Activated T-helper 1 cell treated with anti-CD3 and anti-CD28 coated beads, Interleukin-2, amount 50 U/mL, for 16 hours (primary cell): ENCODE measurements at places on chromosomes 11 and 22.

DNA sequence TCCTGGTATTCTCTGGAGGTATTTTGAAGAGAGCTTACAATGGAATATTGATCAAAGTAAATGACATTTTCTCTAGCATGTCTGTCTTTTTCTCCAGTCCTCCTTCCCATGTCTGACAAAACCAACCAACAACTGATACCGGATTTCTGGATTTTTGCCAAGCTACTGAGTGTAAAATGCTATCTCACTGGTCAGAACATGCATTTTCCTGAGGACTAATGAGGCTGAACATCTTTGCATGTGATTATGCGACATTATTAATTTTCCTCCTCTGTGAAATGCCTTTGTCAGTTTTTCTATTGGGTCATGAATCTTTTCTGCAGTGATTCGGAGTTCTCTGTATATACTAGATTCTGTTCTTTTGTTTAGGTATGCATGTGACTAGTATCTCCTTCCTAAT, 51.4 kb downstream of the CDON start:
- DNase-seq = no peak

- DNase-seq = no peak
These were observed 1.4 kb downstream of the SELENOO start for GRCh38 chr22:50202130-50202666.

DNA sequence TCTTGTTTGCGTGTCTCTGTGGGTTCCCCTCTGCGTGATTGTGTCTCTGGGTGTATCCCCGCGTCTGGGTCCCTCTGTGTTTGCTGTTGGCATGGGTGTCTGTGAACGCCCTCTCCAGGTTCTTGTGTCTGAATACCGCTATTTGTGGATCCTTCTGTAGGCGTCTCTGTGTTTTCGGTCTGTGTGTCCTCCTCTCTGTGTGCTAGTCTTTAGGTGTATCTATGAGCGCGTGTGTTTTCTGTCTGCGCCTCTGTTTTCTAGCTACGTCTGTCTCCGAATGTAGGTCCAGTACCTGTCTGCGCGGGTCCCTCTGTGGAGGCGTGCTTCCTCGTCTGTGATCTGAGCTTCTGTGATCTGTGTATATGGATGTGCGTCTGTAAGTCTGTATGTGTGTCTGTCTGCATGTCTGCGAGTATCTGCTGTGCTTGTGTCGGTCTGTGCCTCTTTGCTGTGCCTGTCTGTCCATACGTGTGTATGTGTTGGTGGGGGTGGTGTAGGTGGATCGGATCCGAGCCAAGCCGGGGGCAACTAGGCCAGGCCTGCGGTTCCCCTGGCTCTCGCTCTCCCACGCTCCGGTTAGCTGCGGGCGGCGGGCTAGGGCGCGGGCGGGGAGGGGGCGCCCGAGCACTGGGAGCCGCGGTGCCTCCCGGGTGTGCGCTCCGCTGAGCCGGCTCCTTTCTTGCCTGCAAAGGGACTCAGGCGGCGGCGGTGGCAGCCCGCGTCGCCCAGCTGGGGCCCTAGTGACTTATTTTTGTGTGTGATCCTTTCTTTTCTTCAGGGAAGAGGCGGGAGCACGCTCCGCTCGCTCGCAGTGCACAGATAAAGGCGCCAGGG, 105.3 kb upstream of the E2F8 start:
- DNase-seq = no peak

DNA sequence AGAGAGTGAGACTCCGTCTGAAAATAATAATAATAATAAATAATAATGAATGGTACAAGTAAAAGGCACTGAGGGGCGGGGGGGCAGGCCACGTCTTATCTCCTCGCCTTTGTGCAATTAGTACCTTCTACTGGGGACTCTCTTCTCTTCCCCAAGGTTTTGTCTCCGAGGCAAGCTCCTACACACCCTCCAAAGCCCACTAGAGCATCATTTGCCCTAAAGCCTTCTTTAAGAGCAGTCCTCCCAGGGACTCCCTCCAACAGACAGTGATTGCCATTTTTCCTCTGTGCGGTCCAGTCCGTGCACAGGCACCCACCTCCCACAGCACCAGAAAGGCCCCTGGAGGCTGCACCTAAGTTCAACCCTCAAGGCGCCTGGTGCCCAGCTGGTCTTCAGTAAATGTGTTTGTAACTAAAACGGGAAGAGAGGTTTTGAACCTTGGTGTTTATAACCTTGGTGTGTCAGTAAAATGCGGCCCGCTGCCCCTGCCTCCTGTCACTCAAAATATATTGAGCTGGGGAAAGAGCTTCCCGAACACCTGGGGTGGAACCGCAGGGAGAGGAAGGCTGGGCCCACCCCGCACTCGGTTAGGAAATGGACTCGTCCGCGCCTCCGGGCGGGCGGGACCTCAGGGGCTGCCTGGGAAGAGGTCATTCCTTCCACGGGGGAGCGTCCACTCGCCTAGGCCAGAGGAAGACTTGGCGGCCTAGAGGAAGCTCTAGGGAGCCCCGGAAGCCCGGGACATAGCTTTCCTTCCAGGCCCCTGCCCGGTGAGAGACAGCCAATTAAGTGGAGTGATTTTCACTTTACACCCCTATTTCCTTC, 4.7 kb upstream of the KDELR3 start:
- no peak for DNase-seq

DNA sequence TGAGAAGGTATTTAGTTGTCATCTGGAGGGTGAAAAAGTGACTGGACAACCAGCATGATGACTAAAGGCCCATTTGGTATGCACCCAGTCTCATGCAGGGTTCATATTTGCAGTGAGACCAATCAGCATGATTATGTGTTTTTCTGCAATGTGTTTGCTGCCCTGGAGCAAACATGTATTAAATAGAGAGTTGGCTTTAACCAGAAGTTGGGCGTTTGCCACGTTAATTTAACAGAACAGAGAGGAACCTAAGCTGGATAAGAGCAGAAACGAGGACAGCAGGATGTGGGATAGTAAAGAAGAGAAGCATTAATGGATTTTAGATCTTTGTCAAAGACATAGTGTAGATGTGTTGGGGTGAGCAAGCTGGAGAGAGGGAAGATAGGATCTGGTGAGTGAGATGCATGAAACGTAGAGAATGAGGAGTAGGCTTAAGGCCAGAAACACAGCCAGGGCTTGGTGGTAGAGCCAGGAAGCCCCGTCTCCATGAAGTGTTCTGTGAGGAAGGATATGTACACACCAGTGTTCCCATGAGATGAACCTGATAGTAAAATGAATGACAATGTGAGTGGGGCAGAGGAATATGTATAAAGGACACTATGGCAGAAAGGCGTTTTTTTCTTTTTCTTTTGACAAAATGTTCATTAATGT, 164.0 kb upstream of the PDGFD start:
- no peak for DNase-seq

DNA sequence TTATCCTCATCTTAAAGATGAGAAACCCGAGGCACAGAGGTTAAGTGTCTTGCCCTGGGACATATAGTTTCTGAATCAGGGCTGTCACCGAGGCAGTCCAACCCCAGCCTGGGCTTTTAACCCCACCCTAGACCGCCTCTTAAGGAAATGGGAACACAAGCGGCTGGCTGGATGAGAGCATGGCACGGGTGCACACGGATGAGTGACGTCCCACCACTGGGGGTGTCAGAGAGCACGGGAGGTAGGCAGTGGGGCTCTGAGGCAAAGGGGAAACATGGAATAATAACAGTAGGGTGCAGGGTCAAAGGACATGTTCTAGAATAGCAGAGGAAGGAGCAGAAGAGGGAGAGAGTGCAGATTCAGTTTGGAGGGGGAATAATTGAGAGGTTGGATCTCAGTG, 22.3 kb downstream of the PPFIBP2 start:
- no peak for DNase-seq

GRCh38 chr11:90344546-90344945, 121.7 kb upstream of the CHORDC1 start:
- DNase-seq = no peak

DNA sequence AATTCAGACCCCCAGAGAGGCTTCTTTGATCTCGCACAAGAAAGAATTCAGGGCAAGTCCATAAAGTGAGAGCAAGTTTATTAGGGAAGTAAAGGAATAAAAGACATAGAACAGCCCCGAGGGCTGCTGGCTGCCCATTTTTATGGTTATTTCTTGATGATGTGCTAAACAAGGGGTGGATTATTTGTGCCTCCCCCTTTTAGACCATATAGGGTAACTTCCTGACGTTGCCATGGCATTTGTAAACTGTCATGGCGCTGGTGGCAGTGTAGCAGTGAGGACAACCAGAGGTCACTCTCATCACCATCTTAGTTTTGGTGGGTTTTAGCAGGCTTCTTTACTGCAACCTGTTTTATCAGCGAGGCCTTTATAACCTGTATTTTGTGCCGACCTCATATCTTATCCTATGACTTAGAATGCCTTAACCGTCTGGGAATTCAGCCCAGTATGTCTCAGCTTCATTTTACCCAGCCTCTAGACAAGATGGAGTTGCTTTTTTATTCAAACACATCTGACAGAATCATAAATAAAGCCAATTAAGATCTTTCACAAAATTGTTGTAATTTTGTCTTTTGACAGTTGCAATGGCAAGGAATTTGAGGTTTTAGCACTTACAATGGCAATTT, 7.6 kb downstream of the DDIAS start:
- DNase-seq = no peak

GRCh38 chr22:49761836-49762235, 65.8 kb downstream of the BRD1 start:
- DNase-seq = no peak

DNA sequence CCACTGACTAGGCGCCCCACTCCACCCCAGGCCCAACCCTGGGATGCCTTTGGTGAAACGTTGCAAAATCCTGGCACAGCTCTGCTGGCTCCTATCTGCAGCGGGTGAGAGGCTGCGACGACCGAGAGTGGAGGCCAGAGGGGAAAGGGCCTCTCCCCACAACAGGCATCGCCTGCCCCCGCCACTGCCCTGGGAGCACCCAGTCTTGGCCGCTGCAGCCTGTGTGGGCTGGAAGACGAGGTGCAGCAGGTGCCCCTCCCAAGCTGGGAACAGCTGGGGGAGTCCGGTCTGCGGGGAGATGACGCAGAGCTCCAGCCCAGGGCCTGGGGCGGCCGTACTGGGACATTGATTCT, 4.2 kb upstream of the PIM3 start:
- DNase-seq = no peak

GRCh38 chr11:86717817-86718501, 45.5 kb upstream of the ME3 start:
- DNase-seq = no peak

GRCh38 chr11:114270531-114271270, 25.5 kb upstream of the NNMT start:
- DNase-seq = no peak

DNA sequence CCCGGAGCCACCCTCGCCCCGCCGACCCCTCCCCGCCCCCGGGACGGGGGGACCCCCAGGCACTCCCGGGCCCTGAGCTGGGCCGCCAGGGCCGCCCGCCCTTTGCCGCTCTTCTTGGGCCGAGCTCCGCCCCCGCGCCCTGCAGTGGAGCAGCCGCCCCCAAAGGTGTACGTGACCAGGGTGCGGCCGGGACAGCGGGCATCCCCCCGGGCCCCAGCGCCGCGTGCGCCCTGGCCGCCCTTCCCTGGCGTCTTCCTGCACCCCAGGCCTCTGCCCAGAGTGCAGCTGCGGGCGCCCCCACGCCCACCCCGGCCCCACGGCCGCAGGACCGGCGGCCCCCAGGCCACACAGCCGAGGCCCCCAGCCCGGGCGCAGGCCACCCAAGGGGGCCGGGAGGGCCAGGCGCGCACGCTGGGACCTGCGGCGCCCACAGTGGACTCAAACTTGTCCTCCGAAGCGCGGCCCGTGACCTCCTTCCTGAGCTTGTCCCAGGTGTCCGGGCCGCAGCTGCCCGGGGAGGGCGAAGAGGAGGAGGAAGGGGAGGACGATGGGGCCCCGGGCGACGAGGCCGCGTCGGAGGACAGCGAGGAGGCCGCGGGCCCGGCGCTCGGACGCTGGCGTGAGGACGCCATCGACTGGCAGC, 7.4 kb downstream of the B4GALNT4 start:
- DNase-seq = no peak

- DNase-seq = no peak
These were observed 14.4 kb upstream of the CDC42EP1 start for GRCh38 chr22:37545703-37546436.

DNA sequence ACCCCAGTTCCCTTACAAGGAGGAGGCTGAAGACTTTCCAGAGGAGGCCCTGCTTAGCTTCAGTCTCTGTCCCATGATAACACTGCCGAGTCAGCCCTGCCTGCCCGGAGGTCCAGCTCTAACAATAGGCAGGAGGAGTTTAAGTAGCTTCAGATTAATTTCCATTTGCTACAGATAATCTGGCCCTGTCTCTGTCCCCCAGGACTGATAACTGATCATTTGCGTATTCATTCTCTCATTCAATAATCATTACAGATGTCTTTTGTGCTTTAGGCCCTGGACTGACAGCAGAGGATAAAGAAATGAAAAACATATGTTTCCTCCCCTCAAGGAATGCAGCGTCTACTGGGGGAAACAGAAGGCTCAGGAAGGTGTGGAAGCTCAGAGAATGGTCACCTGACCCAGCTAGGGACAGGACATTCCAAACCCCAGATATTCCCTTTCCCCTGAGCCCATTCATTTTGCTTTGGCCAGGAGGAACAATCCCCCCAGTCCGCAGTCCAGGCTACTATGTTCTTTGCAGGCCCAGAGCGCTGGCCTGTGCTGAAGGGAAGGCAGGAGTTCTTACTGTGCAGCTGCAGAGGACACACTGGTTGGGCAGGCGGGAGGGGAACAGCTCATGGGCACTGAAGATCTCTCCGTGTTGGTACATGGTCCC, 20.8 kb downstream of the CHRDL2 start:
- no peak for DNase-seq

GRCh38 chr22:37904572-37905533, 1.2 kb upstream of the MICALL1 start:
- DNase-seq = no peak

DNA sequence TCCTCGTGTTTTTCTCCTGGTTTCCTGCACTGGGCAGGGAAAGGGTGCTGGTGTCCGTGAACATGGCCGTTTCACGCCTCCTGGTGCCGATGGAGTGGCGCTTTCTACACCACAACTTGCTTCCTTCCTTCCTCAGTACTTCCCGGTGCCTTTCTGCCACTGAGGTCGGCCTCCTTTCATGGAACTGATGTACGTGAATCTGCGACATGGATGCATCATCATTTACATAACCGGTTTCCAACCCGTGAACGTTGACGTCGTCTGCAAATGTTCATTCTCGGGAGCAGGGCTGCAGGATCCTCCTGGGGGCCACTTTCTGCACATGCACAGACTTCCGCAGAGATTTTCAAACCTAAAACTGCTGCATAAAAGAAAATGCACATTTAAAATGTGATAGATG, 474.4 kb downstream of the BRD1 start:
- DNase-seq = no peak

- DNase-seq = no peak
These were observed 147.6 kb downstream of the FBXO7 start for GRCh38 chr22:32622004-32622743.

- no peak for DNase-seq
These were observed 86.0 kb downstream of the RPS6KA4 start for GRCh38 chr11:64444838-64445441.

DNA sequence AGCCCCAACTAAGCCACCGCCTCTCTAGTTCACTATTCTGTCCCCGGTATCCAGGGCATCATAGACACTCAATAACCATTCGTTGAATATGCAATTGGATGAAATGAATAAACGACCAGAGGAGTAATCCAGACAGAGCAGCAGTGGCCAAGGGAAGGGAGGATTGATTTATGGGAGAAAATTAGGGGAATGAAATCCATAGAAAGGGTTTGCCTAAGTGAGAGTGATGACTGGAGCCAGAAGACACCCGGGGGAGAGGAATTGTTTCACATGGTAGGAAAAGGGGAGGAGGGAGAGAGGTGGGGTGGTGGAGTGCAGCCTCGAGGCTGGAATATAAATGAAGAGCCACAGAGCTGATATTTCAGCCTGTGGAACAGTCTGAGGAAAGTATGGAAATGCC, 168.2 kb downstream of the COMMD9 start:
- no peak for DNase-seq

GRCh38 chr11:128535468-128536457, 51.6 kb downstream of the ETS1 start:
- no peak for DNase-seq

- no peak for DNase-seq
These were observed 24.2 kb upstream of the HORMAD2 start for GRCh38 chr22:30056015-30056414.
